ENCODE measurements at places on chromosomes 7 and 10. TPM values are rescaled to one million over a fixed set of nuclear protein-coding genes. Genes with fewer than 3 reads are reported as not detected.

DNA sequence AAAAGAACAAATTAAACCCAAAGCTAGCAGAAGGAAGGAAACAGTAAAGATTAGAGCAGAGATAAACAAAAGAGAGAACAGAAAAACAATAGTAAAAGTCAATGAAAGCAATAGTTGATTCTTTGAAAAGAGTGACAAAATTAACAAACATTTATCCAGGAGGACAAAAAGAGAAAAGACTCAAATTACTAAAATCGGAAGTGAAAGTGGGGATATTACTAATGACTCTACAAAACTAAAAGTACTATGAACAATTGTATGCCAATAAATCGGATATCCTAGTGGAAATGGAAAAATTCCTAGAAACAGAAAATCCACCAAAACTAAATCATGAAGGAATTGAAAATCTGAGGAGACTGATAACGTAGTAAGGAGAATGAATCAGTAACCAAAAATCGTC, 96.3 kb downstream of the SNX13 start:
- no peaks in the 10 kb centered on the region for H3K4me1 ChIP-seq
- peaks cover 31% of the 10 kb centered on the region for H3K36me3 ChIP-seq
- no peak overlapping the region for H3K4me3 ChIP-seq
- no peak for DNase-seq
- no peak overlapping the region for H3K27ac ChIP-seq

GRCh38 chr7:74324531-74325209, 35.5 kb downstream of the CLIP2 start:
- no peak overlapping the region for H3K27ac ChIP-seq
- peaks cover 8% of the 10 kb centered on the region for H3K4me1 ChIP-seq
- no peak overlapping the region for H3K4me3 ChIP-seq

DNA sequence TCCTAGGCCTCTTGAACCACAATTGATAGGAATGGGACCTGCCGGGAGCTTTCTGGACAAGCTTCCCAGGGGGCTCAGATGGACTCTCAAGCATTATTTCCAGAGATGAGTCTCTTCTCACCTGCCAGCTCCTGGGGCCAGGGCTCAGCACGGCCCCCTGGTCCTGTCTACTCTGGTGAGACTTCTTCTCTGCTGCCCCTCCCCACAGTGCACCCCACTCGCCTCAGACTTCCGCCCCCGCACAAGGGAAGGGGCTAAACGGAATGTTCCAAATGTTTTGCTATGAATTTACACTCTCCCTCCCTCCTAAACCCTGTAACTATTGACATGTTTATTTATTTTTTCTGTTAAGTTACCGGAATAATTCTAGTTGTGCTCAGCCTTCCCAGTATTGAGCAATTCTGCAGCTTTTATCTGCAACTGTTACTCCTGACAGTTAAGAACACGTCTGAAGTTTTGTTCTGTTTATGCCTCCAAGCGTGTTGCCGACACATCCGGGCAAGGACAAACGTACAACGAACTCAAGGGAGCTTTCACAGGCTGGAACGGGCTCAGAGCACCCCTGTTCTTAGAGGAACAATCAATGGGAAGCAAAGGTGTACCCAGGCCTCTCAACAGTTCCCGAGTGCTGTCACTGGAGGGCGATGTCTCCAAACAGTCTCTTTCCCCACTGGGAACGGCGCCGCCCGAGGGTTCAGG, 55.2 kb downstream of the FHIP2A start:
- H3K4me3 ChIP-seq, result no peak overlapping the region
- H3K4me1 ChIP-seq, result peaks cover 12% of the 10 kb centered on the region
- no peak overlapping the region for H3K27ac ChIP-seq
- no peaks in the 10 kb centered on the region for H3K36me3 ChIP-seq

GRCh38 chr10:88428442-88428841, 154.7 kb downstream of the RNLS start:
- no peaks in the 10 kb centered on the region for H3K4me1 ChIP-seq
- no peak for DNase-seq
- no peak overlapping the region for H3K27ac ChIP-seq
- H3K4me3 ChIP-seq, result no peak overlapping the region
- no peaks in the 10 kb centered on the region for H3K27me3 ChIP-seq

- no peak overlapping the region for H3K4me3 ChIP-seq
- no peak overlapping the region for H3K27ac ChIP-seq
- no peaks in the 10 kb centered on the region for H3K27me3 ChIP-seq
- peak; percentile 48 for DNase-seq
- no peaks in the 10 kb centered on the region for H3K36me3 ChIP-seq
- H3K4me1 ChIP-seq, result no peaks in the 10 kb centered on the region
Measured at GRCh38 chr7:91050677-91051076, 213.6 kb upstream of the FZD1 start.

CASP7 gene
- 23.9 TPM for total RNA-seq

CPA4 gene
- total RNA-seq, result not detected

TSPAN12 gene
- not detected for total RNA-seq

TUBGCP2 gene
- total RNA-seq, result 90.3 TPM

PHKG1 gene
- 4.0 TPM for total RNA-seq

NPC1L1 gene
- not detected for total RNA-seq
